ENCODE measurements at places on chromosomes 7 and 10. TPM values are rescaled to one million over a fixed set of nuclear protein-coding genes. Genes with fewer than 3 reads are reported as not detected.

Gene TFR2
- 1.5 TPM for polyA plus RNA-seq

Gene EPHA1
- 4.1 TPM for polyA plus RNA-seq

DNA sequence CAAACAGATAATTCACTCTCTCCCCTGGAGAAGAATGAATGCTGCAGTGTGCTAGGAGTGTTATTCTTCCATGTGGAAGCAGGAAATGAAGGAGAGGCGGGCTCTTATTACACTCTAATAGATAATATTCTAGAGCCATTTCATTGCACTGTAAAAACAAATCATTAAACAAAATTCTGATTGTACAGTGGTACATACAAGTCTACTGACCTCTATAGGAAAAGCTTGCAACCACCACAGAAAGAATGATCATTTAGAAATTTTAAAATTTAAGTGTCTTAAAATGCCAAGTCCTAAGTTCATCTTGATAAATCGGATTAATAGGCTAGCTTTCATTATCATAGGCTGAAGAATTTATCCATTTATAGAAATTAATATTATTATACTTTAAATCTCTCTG, 960.3 kb upstream of the LRRN3 start:
- no peak for DNase-seq

- no peak for DNase-seq
Observed at GRCh38 chr7:1087465-1087814, 473 bp upstream of the GPER1 start.

DNA sequence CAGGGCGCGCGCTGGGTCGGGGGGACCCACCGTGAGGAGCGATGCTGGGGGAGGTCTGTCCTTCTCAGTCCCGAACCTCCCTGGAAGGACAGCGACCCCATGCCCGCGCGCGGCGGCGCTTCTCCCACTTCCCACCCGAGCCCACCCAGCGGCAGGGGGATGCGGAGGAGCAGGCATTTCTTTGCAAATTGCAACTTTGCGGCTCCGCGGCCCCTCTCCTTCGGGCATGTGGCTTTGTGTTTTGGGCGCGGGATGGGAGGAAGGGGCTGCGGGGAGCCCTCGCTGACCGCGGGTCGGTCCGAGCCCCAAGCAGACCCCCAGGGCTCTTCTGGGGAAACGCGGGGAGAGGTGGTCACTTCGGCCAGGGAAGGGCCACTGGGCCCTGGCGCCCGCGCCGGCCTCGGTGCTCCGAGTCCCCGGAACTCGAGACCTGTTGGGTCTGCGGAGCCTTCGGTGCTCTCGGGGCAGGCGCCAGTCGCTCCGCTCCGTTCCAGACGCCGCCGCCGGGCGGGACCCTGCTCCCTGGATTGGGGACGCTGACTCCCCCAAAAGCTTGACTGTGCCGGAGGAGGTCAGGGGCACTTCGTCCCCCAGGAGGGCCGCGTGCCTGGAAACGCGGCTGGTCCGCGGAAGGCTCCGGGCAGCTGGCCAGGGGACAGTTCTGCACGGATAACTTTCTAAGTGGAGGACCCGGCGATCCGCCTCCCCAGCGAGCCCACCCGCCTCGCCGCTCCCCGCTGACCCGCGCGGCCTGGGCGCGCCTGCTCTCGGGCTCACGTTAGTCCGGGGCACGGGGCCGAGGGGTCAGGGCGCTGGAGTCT, 164.2 kb upstream of the DPP6 start:
- no peak for DNase-seq

DNA sequence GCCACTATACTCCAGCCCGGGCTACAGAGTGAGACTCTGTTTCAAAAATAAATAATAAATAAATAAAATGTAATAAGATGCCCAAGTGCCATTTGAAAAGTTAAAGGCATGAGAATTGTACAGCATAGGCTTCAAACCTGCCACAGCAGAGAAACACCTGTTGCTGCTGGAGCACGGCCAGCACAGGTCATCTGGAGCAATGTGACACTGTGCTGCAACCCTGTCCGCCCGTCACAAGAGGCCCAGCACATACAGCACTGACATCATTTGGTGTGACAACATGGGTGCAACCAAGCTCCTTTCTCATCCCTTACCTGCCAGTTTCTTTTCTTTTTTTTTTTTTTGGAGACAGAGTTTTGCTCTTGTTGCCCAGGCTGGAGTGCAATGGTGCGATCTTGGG, 1.3 kb downstream of the RFC2 start:
- no peak for DNase-seq

DNA sequence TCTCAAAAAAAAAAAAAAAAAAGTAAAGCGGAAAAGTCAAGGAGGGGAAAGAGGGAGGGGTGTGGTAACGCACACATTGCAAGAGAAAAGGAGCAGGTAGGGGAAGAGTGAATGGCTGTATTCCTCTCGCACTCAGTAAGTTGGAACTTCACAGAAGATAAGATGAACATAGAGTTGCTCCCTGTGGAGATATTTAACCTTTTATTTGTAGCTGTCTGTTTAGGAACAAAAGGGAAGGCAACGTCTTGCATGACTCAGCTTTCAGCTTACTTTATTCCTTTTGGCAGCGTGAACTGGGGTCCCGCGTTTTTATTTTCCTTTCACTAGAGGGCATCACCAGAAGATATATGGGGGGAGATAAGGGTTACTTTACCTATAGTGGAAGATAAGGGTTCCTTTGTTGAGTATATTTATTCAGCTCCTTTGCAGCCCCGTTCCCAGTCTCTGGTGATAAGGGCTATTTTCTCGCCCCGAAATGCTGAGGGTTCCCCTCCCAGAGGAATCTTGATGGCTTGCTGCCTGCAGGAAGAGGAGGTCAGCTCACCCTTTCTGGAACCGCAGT, 78.5 kb downstream of the APBB1IP start:
- no peak for DNase-seq

DNA sequence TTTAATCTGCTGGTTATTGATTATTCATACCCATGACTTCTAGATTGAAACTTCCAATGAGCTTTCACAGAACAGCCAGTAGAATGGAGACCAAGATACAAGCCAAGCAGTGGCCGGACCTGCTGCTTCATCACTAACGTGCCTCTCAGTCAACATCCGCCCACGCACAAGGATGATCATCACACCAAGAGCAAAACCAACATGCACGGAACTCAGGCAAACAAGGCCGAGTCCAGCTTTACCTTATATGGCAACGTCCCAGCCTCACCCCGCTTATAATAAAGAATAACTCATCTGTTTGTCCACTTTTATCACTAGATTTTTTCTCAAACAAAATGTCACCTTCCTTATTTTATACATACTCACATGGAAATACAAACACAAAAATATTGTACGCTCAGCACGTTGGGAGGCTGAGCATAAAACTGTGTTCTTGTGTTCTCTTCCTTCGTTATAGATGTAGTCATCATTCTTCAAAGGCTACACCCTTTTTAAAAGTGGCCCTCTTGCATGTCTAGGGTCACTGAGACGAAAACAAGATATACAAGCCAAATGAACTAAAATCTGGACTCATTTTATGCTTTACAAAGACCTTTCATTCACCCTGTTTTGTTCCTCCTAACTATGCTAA, 122.7 kb downstream of the SFMBT2 start:
- DNase-seq = no peak

DNA sequence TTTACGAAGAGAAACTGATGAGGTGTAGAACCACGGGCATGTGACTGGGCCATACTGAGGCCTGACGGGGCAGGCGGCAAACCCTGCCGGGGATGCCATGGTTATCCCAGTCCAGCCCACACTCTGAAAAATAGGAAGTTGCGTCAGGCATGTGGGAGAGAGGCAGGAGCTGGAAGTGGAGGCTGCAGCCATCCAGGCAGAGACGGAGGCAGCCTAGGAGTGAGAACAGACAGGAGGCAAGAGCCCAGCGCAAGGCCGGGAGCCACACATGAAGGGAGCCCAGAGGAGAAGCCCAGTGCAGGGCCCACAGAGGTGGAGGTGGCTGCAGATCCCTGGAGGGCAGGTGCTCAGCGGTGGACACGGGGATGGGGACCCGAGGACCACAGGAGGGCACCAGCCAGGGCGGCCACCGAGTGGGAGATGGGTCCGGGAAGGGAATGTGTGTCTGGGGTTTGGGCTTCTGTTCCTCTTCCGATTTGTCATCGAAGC, 175.2 kb upstream of the PPP2R2D start:
- no peak for DNase-seq

Gene UBN2
- polyA plus RNA-seq = 22.9 TPM

GRCh38 chr7:113486548-113486947, 368.2 kb upstream of the SMIM30 start:
- DNase-seq = no peak

- no peak for DNase-seq
Observed at GRCh38 chr10:1244493-1244892, 188.3 kb downstream of the WDR37 start.

DNA sequence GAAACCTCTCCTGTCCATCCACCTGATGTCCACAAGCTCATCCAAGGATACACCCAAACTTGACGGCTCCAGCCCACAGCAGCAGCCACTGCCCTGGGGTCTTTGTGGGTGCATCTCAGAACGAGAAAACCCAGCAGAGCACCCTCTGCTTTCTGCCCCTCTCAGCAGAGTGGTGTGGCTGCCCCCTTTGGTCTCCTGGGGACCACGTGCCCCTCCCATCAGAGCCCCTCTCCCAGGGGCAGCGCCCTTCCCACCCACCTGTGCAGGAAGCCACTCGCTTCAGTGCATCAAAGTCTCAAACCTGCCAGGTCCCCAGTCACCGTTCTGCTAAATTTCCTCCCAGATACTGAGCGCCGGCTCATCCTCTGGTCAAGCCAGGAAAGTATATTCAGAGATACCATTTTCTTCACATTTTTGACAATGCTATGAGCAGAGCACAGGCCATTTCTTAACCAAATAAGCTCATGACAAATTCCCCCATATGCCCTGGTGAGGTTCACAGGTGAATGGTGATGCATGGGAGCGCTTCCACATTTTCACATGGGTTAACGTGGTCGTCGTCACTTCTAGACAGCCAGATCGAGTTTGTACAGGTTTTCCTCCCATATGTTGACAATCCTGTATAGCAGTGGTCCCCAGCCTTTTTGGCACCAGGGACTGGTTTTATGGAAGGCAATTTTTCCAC, 32.4 kb downstream of the CAMK2B start:
- DNase-seq = no peak

DNA sequence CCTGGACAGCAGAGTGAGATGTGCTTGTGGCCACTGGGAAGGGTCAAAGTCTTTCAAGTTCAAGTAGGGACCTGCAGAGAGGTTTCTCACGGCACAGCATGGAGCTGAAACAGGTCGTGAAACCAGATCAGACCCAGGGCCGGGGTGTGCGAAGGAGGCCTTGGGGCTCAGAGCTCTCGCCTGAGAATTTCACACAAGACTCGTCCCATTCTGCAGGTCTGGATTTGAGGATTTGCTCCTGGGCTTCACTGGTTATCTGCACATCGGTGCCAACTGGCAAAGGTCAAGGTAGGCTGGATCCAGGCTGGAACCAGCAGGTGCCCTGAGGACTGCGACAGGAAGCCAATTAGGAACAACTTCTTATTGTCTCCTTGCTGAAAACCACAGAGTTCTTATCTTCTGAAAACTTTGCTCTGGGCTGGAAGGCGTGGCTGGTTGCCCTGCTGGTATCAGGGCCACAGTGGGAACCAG, 24.0 kb upstream of the GTF2I start:
- DNase-seq = no peak

- DNase-seq = no peak
Observed at GRCh38 chr10:101258179-101258885, 29.1 kb upstream of the LBX1 start.

DNA sequence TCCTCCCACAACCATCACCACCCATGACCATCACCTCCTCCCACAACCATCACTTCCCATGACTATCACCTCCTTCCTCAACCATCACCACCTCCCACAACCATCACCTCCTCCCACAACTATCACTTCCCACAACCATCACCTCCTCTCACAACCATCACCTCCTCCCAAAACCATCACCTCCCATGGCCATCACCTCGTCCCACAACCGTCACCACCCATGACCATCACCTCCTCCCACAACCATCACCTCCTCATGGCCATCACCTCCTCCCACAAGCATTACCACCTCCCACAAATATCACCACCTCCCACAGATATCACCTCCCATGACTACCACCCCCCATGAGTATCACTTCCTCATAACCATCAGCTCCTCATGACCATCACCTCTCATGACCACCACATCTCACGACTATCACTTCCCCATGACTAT, 52.2 kb downstream of the PDGFA start:
- no peak for DNase-seq

- DNase-seq = no peak
Observed at GRCh38 chr10:121753726-121754476, 155.7 kb upstream of the FGFR2 start.

- no peak for DNase-seq
Observed at GRCh38 chr10:124166431-124167125, 73.2 kb upstream of the CHST15 start.

Gene OPTN
- polyA plus RNA-seq = 37.4 TPM

Gene EBLN1
- polyA plus RNA-seq = not detected

DNA sequence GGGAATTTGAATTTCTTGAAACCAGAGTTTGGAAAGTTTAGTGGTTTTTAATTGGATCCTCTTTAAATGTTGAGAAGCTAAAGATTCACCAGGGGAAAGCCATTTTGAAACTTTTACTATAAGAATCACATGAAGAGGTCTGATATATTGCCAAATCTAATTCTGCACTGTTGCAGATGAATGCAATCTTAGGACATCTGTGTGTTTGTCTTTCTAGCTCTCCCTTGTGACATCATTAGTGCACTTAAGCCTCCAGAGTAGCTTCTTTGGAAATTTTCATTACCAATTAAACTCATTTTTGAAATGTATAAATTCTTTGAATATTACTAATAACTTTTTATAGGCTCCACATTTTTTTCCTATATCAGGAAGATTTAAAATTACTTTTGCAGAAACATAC, 160.2 kb downstream of the BICC1 start:
- no peak for DNase-seq

GRCh38 chr7:28407651-28408050, 4.7 kb upstream of the CREB5 start:
- no peak for DNase-seq

- no peak for DNase-seq
Observed at GRCh38 chr10:93190372-93190771, 116.7 kb downstream of the CYP26A1 start.

GRCh38 chr10:107031931-107032699, 132.4 kb downstream of the SORCS1 start:
- peak; percentile 66 for DNase-seq

GRCh38 chr7:76352193-76352592, 6.6 kb downstream of the YWHAG start:
- no peak for DNase-seq

- no peak for DNase-seq
Observed at GRCh38 chr7:501526-501925, 18.1 kb downstream of the PDGFA start.

Gene INSYN2A
- polyA plus RNA-seq = 8.7 TPM

DNA sequence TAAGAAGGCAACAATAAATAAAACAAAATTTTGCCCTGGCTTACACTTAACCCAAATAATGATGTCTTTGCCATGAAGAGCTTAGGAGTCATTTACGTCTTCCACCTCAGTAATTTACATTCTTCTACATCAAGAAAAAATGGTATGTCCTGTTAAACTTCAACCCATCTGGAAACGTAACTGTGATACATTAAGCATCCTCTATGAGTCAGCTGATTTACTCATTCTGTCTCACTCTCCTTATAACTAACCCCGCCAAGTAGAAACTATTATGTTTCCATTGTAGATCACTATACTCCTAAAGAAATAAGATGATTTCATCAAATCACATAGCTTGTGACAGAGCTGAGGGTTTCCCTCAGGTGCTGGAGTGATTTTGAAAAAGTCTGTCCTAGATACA, 330.7 kb downstream of the CDC14C start:
- no peak for DNase-seq
